Epithelial cell of esophagus (primary cell): ENCODE measurements at places on chromosomes 7 and 10.
A peak's percentile ranks its signal among the peaks of the same experiment; 100 is the strongest.

GRCh38 chr7:96179341-96179740 lies 142.6 kb downstream of the SLC25A13 start:
- peak; percentile 14 for DNase-seq

- peak; percentile 51 for DNase-seq
These were observed 39.2 kb upstream of the JCAD start for GRCh38 chr10:30098629-30099028.

- peak; percentile 16 for DNase-seq
These were observed at the start of gene BEND7 for GRCh38 chr10:13528875-13529713. Gene BEND7 (minus strand): TSS chr10:13529014. CDS start chr10:13528533, 481 bp downstream.

- no peak for DNase-seq
These were observed 303.5 kb upstream of the AOAH start for GRCh38 chr7:37027557-37028341.

GRCh38 chr10:80144696-80145131 lies 12.2 kb downstream of the PLAC9 start:
- no peak for DNase-seq

DNA sequence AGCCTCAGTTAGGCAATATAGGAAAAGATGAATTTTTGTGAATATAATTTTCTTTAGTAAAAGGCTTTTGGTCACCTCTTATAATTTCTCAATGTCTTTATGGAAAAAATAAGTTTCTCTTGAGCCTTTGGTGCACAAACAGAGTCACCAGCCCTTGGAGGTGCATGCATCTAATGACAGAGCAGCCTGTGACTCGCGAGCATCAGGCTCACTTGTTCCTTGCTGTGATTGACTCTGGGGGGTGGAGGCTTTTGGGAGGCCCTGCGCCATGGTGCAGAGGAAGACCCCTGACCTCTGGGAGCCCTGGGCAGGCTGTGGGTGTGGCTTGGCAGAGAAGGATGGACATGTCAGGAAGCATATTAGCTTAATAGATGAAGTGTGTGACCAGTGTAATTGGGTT lies 60.2 kb downstream of the FIGNL1 start:
- no peak for DNase-seq

DNA sequence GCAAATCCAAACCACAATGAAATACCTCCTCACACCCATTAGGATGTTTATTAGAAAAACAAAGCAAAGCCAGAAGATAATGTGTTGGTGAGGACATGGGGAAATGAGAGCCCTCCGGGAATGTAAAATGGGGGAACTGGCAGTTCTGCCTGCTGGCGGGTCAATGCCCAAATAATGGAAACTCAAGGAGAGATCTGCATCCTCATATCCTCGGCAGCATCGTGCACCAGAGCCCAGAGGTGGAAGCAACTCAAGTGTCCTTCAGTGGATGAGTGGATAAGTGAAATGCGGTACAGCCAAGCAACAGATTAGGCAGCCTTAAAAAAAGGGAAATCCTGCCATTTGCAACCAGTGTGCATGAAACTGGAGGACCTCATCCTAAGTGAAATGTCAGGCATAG lies 325.2 kb downstream of the WDR37 start:
- no peak for DNase-seq

DNA sequence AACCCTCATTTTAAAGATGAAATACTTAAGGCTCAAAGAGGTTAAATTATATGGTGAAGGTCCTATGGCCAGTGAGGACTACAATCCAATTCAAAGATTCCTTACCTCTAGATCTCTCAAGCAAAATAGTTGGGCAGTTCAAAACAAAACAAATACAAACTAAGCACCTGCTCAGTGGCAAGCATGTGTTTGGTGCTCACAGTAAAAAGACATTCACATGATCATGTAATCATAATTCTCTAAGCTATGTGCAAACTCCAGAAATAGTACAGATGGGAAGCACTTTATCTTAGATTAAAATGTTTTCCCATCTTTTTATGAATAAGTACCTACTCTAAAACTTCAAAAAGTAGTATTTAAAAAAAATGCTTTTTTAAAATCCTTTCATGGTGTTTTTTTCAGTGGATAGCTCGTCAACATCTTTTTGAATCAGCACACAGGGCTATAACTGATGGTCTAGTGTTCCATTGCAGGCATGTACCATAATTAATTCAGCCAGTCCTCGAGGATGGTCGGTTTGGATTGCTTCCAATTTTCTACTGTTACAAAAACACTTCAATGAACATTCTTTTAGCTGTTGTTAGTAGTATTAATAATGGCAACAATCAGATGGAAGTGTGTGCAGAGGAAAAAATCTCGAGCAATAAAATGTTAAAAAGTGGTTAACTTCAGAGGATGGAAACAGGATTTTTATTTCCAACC lies 58.4 kb downstream of the CHCHD3 start:
- DNase-seq, result no peak

GRCh38 chr10:7519351-7519750 lies 108.5 kb upstream of the SFMBT2 start:
- DNase-seq, result peak; percentile 30

- peak; percentile 65 for DNase-seq
These were observed 111.6 kb upstream of the PTPRZ1 start for GRCh38 chr7:121761399-121761798.

- peak; percentile 41 for DNase-seq
These were observed 162.2 kb upstream of the WDR11 start for GRCh38 chr10:120688928-120689327.
